ENCODE measurements at places on chromosomes 12 and 14.

- no peak for DNase-seq
These were observed 139.2 kb downstream of the EGLN3 start for GRCh38 chr14:33811721-33812120.

- DNase-seq, result no peak
These were observed 17.3 kb upstream of the RND1 start for GRCh38 chr12:48882972-48883304.

- no peak for DNase-seq
These were observed 20.2 kb downstream of the HEATR5A start for GRCh38 chr14:31400031-31400638.

DNA sequence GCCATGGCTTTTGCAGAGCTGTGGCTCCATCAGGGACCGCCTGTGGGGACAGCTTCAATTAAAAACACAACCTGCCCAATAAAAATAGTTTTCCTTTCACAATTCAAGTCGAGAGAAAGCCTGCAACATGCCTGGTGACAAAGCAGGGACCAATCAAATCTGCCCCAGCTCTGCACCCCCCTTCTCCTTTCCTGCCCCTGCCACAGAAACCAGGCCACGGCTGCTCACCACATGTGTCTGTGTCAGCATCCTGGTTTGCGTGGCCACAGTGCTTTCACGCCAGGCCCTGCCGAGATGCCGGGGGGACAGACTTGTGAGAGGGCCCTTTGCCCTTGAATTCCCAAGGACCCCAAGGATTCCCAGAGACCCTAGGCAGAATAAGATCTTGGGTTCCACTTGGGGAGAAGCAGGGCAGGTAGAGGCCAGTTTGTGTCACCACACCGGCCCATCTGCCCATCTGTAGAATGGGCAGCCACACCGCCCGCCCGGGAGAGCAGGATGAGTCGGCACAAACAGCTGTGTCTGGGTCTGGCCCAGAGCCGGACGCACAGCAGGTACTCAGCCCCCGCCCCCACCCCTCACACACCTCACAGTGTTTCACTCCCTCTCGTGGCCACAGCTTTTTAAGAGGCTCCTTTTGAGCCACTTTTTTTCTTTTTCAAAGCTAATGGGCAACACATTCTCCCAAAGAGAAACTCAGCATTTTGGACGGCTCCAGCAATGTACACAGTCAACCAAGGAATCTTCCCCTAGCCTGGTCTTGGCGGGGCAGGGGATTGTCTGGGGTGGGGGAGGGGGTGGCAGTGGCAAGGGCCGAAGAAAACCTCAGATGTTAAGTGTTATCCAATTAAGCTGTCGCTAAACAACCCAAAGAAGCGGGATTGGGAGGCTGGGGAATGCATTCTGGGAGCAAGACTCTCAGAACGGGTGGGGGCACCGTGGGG lies 41.5 kb downstream of the BCL11B start:
- no peak for DNase-seq

DNA sequence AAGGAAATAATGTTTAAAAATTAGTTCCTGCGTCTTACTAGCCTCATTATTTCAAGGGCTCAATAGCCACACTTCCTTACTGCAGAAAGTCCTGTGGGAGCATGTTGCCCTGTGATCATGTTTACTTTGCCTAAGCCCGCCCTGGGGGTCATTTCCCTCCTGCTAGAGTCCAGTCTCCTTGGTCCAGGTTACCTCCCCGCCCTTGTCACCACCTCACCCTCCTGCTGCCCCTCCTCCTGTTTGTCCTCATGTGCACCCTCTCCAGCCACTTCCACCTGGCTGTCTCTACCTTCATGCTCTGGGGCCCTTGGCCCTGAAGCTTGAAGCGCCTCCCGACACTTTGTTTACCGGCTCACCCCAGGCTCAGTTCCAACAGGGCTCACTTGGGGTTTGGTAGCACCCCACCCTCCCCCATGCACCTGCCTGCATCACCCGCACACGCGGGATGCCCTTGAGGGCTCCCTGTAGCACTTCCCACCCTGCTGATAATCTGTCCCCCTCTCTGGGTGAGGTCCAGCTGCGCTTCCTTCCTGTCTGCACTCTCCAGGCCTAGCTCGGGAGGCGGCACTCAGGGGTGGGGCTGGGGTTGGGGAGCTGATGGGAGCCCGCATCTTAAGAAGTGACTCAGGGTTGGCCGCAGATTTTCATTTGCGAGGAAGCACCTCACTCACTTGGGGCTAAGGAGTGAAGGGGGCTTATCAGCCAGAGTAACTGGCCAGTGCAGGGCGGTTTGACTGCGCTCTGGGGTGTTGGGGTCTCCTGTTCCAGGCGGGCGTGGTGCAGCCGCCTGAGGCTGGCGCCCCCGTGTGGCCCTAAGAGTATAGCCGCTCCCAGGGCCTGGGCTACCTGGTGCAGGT lies 40.1 kb downstream of the SMIM41 start:
- DNase-seq, result no peak

- no peak for DNase-seq
These were observed 64.4 kb downstream of the ZFC3H1 start for GRCh38 chr12:71599210-71599609.

- no peak for DNase-seq
These were observed 65.1 kb downstream of the SIX6 start for GRCh38 chr14:60573943-60574495.

DNA sequence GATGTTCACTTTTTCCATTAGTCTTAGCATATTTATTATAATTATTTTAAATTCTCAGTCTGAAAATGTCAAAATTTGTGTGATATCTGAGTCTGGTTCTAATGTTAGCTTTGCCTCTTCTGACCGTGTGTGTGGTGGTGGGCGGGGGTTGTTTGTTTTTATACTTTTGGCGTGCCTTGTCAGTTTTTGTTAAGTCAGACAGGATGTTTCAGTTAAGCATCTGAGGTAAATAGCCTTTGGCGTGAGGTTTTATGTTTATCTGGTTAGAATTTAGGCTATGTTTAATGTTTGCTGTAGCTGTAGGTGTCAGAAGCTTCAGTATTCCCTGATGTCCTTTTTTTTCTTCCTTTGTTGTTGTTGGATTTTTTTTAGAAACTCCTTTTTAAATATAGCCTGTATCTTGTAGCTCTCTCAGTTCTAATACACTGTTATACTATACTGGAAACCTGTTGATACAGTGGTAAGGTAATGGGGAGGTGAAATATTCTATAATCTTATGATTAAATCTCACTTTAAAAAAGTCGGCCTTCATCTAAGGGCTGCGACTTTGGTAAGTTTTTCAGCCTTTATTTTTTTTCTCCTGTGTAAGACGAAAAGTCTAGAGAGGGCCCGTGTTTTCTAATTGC lies 111.6 kb downstream of the SCAF11 start:
- DNase-seq, result no peak

- no peak for DNase-seq
These were observed 155.5 kb downstream of the ZFP36L1 start for GRCh38 chr14:68637106-68638021.

GRCh38 chr12:32828120-32828519 lies 68.5 kb downstream of the PKP2 start:
- DNase-seq, result no peak

DNA sequence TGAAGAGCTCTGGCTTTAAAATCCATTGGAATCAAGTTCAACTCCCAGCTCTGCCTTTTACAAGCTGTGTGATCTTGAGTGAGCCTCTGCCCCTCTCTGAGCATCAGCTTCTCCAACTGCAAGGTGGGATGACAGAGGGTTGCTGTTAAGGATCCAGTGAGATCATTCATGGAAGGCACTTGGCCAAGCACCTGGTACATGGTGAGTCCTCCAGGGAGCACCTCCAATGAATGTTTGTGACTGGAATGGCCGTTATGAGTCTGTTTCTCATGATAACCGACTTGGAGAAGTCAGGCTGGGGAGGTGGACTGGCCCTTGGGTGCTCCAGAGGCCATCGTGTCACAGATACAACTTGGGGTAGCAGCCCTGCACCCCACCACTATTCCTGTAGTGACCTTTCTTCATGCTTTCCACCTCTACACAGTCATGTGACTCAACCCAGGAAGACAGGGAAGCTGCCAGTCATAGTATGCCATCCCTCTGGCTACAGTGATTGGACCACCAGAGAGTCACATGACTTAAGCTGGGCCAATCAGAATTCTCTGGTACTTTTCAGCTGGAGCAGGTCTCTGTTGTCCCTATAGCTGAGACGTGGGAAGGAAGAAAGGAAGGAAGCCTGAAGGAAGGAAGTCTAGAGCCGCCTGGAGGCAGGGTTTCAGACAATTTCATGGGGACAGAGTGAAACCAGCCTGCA lies 146.5 kb upstream of the MYL2 start:
- no peak for DNase-seq

DNA sequence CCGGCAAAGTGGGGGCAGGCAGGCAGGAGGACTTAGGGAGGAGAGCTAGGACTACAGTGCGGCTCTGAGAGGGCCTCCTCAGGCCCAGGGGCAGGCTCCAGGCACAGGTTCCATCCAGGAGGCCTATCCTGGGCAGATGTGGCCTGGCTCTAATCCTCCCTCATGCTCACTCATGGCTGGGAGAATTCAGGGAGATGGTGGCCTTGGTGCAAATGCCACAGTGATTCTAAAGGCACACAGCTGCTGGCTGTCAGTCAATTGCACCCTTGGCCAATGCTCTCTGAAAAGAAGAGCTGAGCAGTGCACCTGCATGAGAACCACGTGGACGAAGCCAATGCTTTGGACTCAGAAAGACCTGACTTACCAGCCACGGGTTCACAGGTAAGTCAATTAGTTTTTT lies 89.6 kb downstream of the C12orf75 start:
- DNase-seq, result no peak

DNA sequence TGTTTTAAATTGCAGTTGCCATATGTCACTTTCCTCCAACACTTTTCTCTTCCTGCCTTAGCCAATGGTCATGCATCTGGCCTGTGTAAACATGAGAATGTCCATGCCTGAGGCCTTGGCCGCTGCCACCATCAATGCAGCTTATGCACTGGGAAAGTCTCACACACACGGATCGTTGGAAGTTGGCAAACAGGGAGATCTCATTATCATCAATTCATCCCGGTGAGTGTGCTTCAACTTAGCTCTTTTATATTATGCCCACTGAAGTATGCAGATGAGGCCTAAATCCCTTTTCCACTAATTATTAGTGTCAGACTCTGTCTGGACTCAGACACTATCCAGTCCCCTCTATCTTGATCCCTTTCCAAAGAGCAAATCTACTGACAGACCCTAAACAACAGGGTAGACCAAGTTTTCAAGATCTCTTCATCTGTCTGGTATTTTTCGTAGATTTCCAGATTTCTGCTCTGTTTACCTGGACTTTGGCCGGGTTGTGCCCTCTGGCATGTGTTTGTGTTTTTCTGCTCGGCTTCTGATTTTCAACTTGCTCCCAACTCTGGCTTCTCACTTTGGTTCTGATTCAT lies 23.2 kb downstream of the AMDHD1 start:
- DNase-seq, result no peak

DNA sequence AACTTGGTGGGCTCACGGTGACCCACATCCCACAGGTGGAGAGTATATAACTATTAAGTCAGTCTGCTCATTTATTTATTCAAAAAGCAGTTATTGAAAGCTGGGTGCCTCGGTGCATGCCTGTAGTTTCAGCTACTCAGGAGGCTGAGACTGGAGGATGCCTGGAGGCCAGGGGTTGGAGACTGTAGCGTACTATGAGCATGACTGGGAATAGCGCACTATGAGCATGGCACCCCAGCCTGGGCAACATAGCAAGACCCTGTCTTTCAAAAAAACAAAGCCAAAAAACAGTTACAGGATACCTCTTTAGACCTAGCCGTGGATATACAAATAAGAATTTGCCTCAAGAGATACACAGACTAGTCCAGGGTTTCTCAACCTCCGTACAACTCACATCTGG lies 139.8 kb downstream of the ZFP36L1 start:
- no peak for DNase-seq

- DNase-seq, result no peak
These were observed 208.6 kb downstream of the MED13L start for GRCh38 chr12:116068853-116069252.

- no peak for DNase-seq
These were observed 43.1 kb upstream of the FKBP4 start for GRCh38 chr12:2751686-2752085.

DNA sequence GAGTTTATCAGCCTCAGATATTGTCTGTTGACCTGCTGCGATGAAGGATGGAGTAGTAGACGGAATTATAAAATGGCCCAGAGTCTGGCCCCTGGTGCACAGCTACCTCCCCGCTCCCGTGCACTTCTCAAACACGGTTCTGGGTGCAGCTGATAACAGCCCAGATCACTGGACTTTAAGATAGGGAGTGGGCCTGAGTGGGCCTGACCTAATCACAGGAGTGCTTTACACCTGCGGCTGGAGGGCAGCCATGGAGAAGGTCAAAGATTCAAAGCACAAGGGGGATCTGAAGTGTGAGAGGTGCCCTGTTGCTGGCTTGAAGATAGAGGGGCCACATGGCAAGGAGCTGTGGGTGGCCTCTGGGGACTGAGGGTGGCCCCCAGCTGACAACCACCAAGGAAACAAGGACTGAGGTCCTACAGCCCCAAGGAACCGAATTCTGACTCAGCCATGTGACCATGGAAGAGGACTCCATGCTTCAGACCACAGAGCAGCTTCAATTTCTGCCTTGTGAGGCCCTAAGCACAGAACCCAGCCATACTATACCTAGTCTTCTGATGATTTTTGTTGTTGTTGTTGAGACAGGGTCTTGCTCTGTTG lies 113.4 kb downstream of the ZNF664 start:
- no peak for DNase-seq

- no peak for DNase-seq
These were observed 98.0 kb downstream of the MYRFL start for GRCh38 chr12:69922999-69923398.

GRCh38 chr12:49698619-49699545 lies 8.3 kb downstream of the FMNL3 start:
- no peak for DNase-seq

DNA sequence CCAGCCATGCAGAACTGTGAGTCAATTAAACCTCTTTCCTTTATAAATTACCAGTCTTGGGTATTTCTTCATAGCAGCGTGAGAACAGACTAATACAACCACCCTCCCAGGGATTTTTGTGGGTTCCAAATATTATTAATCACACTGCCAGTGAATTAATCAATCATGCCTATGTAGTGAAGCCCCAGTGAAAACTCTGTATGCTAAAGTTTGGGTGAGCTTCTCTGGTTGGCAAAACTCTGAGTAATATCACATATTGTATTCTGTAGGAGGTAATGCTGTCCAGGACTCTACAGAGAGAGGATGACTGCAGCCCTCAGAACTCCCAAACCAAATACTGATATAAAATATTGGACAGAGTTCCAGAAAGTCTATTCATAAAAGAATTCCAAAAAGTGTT lies 216.9 kb downstream of the RPAP3 start:
- DNase-seq, result no peak

DNA sequence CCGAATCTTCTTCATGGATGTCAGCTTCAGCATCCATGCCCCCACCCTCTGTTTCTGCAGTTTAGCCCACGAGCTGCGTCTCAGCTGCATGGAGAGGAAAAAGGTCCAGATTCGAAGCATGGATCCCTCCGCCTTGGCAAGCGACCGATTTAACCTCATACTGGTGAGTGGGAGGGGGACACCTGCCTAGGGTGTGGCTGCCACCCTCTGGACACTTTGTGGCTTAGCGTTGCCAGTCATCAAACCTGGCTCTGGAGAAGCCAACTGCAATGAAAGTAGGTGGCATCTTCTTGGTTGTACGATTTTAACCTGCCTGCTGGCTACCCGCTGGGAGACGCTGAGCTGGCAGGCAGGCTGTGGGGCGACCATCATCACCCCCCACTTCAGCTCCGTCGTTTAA lies 16.7 kb downstream of the DCAF4 start:
- no peak for DNase-seq

GRCh38 chr14:94676495-94677185 lies 64.4 kb downstream of the SERPINA3 start:
- DNase-seq, result no peak

All from cortex of kidney (tissue), 1 donor.